ENCODE measurements at places on chromosomes 12 and 14.
A peak's percentile ranks its signal among the peaks of the same experiment; 100 is the strongest.

DNA sequence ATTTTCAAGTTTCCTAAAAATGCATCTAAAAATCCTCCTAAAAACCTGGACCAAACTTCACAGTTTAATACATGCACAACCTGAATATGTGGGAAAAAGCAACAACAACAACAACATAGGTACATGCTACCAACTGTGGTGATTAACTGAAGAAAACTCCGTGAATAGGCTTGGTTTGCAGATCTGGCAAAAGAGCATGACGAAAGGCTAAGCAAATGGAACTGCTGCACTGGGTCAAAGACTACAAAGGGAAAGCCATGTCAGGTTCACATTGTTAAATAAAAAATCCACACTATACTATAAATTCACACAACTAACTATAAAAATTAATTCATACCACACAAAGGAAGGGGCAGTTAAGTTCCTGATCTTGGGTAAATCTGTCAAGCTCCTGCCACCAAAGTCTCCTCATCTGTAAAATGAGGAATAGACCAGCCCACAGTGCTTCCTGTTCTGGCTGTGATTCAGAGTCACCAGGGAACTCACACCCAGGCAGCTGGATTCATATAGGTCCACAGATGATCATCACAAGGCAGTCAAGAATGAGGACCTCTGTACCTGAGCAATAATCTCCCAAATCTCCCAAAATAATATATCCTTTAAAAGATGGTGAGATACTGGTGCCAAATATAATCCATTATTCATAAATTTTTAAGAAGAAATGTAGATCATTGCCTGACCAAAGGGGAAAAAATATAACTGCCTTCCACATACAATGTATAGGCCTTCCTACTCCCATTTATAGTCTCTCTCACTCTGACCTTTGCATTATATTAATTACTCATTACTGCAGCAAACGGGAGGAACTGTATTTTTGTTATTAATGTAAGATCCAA is 7.0 kb downstream of the CORO1C start:
- peak; percentile 21 for DNase-seq

DNA sequence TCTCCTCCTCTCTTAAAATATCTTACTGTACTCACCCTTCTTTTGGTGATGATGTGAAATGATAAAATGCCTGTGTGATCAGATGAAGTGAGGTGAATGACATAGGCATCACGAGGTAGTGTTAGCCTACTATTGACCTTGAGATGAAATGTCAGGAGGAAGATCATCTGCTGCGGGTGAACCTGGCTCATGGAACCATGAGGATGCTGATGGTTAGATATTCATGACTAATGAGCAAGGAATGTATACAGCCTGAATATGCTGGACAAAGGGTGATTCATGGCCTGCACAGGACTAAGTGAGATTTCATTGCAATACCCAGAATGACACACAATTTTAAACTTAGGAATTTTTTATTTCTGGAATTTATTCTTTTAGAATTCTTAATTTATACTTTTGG is 89.6 kb downstream of the DAAM1 start:
- no peak for DNase-seq

- DNase-seq = peak; percentile 26
Observed at GRCh38 chr14:23284654-23285529, 1.0 kb downstream of the HOMEZ start.

DNA sequence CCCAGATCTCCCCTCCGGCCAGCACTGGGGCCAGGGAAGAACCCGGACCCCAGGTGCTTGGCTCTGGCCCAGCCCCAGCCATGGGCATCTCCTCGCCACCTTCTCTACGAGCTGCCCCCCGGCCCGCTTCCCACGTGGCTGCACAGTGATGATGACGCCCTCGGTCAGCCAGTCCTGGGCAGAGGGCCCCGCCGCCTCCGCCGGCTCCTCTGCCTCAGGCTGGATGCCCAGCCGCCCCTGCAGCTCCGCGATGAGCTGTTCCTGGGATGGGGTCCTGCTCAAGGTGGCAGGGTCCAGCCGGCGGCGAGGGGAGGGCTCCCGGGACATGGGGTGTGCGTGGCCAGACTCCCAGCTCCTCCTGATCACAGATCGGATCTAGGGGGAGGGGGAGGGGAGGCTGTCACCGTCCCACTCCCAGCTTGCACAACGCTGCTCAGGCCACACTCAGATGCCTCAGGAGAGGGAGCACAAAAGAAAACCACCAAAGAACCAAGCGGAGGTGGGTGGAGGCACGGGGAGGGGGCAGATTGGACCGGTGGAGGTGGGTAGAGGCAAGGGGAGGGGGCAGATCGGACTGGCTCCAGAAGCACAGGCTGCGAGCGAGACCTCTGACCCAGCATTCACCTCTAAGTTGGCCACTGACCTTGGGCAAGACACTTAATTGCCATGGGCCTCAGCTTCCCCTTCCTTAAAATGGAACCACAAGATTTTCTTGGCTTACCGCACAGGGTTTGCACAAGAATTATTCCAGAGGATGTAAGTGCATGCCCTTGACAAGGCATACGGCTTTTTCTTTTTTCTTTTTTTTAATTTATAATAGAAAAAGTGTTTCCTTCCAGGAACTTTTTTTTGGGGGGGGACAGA is 16.1 kb upstream of the RPLP0 start:
- no peak for DNase-seq

GRCh38 chr14:38205949-38206665 is 1.6 kb upstream of the SSTR1 start:
- DNase-seq = no peak

- no peak for DNase-seq
Observed at GRCh38 chr14:74572726-74573301, 39.2 kb downstream of the LTBP2 start.

GRCh38 chr12:49212572-49212971 is 23.7 kb upstream of the TUBA1A start:
- DNase-seq = no peak

GRCh38 chr12:82146740-82147139 is 211.4 kb downstream of the CCDC59 start:
- no peak for DNase-seq

DNA sequence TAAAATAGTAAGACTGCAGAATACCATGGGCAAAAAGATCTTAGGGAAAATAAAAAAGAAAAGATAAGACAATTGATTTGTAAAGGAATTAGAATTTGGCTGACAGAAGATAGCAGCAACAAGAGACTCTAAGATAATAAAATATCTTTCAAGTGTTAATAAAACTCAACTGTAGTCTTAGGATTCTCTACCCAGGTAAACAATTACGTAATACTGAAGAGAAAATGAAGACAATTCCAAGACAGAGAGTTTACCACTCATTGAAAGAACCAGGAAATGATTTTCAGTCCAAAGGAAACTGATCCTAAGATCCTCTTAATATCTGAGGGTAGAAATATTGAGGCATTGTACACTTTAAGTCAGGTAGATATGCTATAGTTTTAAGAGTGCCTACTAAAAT is 321.1 kb downstream of the CEP128 start:
- DNase-seq = no peak

GRCh38 chr12:92570056-92570753 is 132.6 kb upstream of the PLEKHG7 start:
- peak; percentile 46 for DNase-seq

- DNase-seq = no peak
Observed at GRCh38 chr12:104490186-104490585, 33.4 kb downstream of the CHST11 start.

DNA sequence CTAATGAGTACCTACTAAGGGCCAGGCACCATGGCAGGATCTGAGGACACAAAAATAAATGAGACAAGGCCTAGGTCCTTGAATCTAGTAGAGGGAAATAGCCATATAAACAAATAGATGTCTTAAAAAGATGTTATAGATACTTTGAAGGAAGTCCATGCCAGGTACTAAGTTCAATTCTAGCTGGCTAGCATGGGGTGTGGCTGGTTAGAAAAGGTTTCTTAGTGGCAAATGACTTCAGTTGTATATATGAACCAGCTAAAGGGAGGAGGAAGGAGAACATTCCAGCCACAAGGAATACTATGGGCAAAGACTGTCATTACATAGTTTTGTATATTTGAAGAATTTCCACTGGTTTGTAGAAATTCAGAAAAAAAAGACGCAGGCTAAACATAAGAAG is 133.6 kb upstream of the BMP4 start:
- DNase-seq = no peak

GRCh38 chr12:15556411-15557102 is 232.6 kb downstream of the EPS8 start:
- DNase-seq = no peak

- no peak for DNase-seq
Observed at GRCh38 chr12:101824831-101825230, 5.9 kb downstream of the GNPTAB start.

GRCh38 chr14:98593361-98593761 is 678.6 kb downstream of the BCL11B start:
- no peak for DNase-seq

GRCh38 chr12:42589465-42590329 is at the start of gene PRICKLE1:
Gene PRICKLE1, minus strand, starts transcription at chr12:42589746. Its CDS starts 117,230 bp downstream, at chr12:42472516.
- DNase-seq = peak; percentile 35

GRCh38 chr12:101697930-101698799 is 725 bp downstream of the CHPT1 start:
- DNase-seq = peak; percentile 29

DNA sequence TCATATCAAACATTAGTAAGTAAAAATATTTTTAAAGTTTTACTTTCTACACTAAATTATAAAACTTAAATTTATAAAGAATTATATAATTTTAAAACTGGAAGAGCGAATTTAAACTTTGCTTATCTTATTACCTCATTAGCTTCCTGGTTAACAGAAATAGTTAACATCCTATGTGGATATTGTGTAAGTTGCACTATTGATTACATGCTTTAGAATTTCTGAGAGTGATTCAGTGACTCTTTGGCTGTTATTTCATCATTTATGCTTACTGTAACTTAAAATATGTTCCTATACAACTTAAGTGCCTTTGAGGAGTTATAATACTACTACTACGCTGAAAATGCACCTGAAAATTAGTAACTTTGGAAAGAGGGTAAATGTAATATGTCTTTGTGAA is 101.4 kb downstream of the FOXA1 start:
- DNase-seq = no peak

GRCh38 chr12:69821032-69821455 is 4.0 kb upstream of the MYRFL start:
- DNase-seq = no peak

GRCh38 chr12:108484431-108484830 is 30.6 kb upstream of the FICD start:
- DNase-seq = no peak

GRCh38 chr12:89884416-89884898 is 175.8 kb upstream of the ATP2B1 start:
- no peak for DNase-seq

GRCh38 chr12:98591209-98591608 is 2.3 kb upstream of the SLC25A3 start:
- no peak for DNase-seq

DNA sequence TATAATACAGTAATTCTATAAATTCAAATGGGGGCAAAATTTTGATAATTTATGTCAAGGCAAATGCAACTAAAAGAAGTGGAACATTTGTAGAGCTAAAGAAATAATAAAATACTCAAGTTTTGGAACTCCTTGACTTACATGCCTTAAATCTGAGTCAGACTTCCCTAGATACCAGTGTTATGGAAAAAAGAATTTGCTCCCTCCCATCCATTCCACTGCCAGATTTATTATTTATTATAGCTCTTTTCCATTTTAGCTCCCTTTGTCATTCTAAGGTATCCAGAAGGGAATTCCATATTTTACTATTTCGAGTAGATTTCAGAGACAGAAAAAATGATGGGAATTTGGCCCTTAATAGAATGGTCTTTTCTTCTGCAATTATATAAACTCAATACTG is 44.0 kb downstream of the RHOJ start:
- no peak for DNase-seq

- DNase-seq = no peak
Observed at GRCh38 chr14:103719751-103720150, 4.1 kb downstream of the ZFYVE21 start.

- DNase-seq = no peak
Observed at GRCh38 chr12:30877105-30877875, 49.3 kb upstream of the TSPAN11 start.

DNA sequence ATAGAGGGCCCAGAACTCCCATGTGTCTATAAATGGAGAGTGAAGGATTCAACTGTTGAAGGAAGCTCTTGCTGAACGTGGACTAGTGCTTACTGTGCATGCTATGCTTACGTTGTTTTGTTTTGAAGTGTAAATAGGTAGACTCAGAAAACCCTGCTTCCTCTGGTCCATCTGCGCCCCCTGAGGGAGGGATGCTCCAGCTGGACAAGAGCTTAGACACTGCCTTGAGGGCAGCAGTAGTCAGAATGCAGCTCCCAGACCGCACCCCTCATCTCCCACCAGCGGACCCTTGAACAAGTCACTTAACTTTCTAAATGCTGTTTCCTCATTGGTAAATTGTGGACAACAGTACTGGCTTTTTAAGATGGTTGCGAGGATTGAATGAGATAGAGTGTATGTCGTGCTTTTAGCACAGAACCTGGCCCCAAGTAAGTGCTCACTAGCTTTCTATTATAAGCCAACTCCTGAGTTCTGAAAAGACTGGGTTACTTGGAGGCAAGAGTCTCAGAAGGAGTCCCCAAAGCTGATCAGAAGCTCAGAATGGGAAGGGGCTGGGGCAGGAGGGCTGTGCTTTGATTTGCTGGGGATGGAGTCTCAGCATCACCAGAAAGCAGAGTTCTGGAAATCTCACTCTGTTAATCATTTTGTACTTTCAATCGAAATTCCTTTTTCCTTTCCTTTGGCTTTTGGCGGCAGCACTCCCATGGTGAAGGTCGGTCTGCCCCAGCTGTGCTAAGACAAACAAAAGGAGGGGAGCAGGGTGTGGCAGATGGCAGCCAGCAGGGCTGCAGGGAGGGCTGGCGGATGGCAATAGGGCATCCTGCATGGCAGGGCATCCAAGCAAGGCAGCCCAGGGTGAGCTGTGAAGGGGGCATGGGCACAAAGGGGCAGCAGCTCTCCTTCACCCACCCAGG is 15.6 kb downstream of the AGAP2 start:
- no peak for DNase-seq

DNA sequence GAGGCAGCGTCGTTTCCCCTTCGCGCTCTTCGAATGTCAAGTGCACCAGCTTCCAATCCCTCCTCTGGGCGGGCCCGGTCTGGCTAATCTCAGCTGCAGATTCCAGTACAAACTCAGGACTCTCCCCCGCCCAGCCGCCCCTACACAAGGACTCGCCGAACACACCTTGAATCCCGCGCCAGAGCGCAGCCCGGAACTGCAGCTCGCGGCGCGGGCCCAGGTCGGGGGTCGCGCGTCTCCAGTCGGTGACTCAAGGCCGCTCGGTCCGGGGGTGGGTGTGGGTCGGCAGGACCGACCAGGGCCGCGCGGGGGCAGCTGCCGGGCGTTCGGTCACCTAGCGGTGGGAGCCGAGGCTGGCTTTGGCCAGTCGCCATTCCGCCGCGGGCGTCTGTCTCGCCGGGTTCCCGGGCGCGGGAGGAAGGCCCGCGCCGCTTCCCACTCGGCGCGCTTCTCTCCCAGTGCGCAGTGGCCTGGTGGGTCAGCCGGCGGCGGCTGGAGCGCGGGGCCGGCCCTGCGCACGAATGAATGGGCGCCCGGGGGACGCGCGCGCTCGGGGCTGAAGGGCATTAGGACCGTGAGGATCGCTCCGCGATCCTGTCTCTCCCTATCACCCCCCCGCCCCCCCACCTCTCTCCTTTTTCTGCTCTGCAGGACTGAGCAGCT is at the start of gene GALNT16:
GALNT16 (plus strand) TSS at position 632 of the 663 bp plus-strand sequence. CDS start 133 bp downstream, outside the sequence.
- DNase-seq = no peak

DNA sequence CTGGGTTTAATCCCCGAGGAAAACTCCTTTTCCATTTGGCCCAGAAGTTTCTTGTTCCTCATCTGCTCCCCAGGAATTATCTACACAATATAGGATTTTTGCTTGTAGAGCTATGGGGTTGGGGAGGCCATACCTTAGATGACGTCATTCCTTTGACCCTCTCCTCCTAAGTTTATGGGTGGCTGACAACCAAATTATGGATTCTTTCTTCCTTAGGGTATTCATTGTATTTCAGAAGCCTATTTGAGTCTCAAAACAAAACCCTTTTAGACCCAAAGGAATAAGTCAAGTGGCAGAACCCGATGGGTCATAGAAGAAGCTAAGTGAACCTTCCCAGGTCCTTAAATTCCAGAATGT is 14.2 kb downstream of the PROX2 start:
- DNase-seq = no peak
